ENCODE measurements at places on chromosomes 4 and X. TPM values are rescaled to one million over a fixed set of nuclear protein-coding genes. Genes with fewer than 3 reads are reported as not detected.

ART3 gene
- 0.25 TPM for total RNA-seq

DNA sequence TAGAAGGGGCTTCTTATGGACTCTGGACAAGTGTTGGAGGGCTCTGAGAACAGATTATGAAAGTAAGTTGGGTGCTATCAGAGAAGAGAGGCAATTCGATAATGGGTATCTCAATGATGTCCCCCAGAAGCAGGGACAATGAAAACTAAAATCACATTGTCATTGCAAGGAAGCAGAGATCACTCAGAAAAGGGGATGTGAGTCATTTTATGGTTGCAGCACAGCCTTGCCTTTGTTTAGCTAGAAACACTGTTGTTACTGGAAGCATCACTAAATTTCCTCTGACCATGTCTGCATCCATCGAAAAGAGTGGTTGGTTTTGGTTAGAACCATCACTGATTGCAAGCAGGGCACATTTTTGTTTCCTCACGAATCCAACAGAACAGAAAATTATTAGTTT lies 246.8 kb upstream of the NWD2 start:
- no peak for DNase-seq

DNA sequence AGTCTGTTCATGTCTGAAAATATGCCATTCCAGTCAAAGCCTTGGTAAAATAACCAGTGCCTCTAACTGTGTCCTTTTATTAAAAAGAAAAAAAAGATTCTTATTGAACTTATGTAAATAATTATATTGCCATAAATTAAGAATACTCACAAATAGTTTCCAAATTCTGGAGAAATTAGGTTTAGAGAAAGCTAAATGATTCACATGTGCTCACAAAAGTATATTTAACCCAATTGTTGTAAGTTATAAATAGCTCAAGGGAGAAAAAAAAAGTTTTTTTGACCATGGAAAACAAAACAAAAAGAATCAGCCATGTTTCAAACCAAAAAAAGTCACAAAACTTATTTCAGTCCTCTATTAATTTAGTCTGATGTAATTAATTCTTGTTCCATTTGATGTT lies 25.3 kb upstream of the HERC6 start:
- DNase-seq: no peak

KLB gene
- not detected for total RNA-seq

TMEM255A gene
- 4.0 TPM for total RNA-seq

DNASE1L1 gene
- total RNA-seq: 19.4 TPM

- DNase-seq: no peak
Observed at GRCh38 chrX:85107407-85107806, 103.7 kb downstream of the APOOL start.

BRS3 gene
- total RNA-seq: not detected

- DNase-seq: peak; percentile 70
Observed at GRCh38 chrX:68822641-68823410, 6.0 kb upstream of the EFNB1 start.

- DNase-seq: no peak
Observed at GRCh38 chr4:11542952-11543351, 114.3 kb upstream of the HS3ST1 start.

- no peak for DNase-seq
Observed at GRCh38 chrX:19040373-19040772, 56.5 kb upstream of the PHKA2 start.

DNA sequence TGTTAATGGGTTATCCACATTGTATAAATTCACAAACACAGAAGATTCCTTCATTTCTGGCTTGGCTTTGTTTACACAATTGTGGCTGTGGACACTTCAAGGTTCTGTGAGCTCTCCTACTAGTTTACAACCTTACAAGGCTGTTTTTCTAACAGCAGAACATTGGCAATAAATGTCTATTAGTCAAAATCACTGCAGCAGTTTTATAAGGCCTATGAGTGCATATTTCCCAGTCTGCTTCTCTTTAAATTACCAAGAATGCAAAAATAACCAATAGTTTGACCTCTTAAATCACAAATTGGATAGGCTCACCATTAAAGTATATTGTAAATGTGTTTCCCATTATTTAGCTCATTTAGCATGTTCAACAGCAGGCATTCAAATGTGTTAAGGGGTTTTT lies 239.2 kb downstream of the DKK2 start:
- DNase-seq: no peak

GRCh38 chr4:146222313-146222712 lies 8.0 kb downstream of the REELD1 start:
- DNase-seq: peak; percentile 57

DNA sequence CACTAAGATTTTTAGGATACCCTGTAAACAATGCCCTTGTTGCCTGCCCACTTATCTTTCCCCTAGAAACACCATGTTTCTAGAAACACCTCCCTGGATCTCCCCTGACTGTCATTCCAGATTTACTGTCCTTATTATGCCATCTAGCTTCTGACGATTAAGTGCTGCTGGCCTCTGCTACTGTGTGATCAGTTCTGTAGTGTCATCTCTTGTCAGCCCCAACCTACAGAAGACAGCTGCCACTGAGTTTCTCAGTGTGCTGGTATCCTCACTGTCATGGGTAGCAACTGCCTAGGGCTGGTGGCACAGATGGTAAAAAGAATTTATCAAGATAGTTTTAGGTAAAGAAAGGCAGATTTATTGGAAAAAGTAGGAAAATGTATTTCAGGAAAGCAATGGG lies 68.7 kb upstream of the WWC2 start:
- no peak for DNase-seq

DNA sequence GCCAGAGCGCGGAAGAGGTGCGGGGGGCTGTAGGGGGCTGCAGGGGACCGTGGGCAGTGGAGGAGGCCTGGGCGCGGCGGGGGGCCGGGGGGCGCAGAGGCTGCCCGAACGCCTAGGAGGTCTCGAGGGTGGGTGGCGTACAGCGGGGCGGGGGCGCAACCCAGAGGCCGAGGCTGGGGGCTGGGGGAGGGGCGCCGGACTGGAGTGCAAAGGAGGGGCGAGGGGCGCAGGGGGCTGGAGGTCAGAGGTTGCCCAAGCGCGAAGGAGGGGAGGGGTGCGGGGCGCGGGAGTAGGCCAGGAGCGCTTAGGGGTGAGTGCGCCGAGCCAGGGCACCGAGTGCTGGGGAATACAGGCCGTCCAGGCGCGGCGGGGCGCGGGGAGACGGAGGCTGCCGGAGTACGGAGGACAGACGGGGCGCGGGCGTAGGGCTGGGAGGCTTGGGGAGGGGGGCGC lies 255 bp downstream of the GYG2 start:
- DNase-seq: no peak

DNA sequence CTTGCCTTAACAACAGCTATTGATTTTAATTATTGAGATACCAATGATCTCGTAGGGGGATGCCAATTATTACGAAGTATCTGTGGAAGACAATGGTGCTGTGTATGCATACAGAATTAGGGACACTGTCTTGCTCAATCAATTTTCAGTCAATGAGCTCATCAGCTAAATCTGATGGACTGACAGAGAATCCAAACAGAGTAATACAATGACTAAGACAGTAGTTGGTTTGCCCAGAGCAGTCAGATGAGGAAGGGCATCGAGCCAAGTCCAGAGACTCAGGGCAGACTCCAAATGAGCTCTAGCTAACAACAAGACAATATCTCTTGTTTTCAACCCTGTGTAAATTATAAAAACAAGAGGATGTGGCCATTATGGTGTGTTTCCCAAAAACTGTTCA lies 14.7 kb upstream of the GSX2 start:
- DNase-seq: no peak

GRCh38 chrX:81259020-81259713 lies 57.3 kb downstream of the SH3BGRL start:
- peak; percentile 28 for DNase-seq

GRCh38 chr4:138241281-138242075 lies 671 bp downstream of the SLC7A11 start:
- DNase-seq: peak; percentile 74

Measured in H4 (cell line).